ENCODE measurements at places on chromosomes 12 and 14.

GRCh38 chr12:105296116-105297089 is 34.1 kb upstream of the C12orf75 start:
- no peak for DNase-seq

GRCh38 chr12:30811966-30812365 is 57.2 kb upstream of the CAPRIN2 start:
- DNase-seq: no peak

DNA sequence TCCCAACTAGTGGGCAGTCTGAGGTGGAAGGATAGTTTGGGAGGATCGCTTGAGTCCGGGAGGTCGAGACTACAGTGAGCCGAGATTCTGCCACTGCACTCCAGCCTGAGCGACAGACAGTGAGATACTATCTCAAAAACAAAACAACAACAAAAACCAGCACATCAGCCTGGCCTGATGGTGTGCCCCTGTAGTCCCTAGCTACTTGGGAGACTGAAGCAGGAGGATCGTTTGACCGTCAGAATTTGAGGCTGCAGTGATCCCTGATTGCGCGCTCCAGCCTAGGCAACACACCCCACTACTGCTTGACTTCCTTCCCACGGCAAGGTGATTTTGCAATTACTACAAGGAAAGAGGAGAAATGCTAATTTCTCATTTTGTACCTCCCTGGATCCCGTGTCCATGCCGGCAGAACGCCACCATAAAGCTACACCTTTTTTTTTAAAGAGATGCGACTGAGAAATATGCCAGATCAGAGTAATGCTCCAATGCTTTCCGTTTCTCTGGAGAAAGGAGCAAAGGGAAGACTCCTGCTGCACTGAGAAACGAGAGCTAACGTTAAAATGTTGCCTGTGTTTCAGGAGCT is 672 bp upstream of the SCFD1 start:
- peak; percentile 79 for DNase-seq

GRCh38 chr12:46174061-46174662 is 94.7 kb downstream of the SLC38A1 start:
- DNase-seq: peak; percentile 17

DNA sequence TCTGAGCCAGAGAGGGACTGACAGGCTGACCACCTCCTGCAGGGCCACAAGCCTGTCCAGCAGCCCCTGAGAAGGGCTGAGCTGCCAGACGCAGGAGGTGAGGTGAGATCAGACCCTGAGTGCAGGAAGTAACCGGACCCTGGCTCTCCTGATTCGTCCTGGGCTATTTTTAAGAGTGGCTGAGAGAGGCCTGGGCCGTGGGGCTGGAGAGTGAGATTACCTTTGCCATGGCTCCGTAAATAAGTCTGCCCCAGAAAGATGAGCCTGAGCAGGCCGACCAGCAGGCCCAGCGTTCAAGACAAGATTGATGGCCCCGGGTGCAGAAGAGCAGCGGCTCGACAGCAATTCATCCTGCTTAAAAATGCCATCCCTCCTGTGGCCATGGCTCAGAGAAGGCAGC is 54.2 kb downstream of the SPTB start:
- DNase-seq: no peak

DNA sequence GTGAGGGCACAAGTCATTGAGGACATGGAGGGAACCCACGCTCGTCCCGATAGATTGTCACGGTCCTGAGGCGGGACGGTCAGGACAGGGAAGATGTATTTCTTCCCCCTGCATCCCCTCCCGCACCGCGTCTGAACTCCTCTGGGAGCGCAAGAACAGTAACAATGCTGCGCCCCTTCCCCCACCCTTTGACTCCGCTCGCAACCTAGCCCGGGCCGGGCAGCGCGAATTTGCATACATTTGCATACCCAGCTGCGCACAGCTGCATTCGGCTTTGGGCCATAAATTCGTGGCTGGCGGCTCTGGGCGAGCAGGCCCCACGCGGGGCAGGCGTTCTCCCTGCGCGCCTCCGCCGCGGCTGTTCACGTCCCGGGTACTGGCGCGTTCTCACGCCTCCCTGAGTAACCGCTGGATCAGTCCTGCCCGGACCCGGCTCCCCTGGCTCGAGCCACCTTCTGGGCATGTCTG is 29.0 kb upstream of the SMUG1 start:
- DNase-seq: no peak

- no peak for DNase-seq
These were observed 466.6 kb downstream of the EGLN3 start for GRCh38 chr14:33484264-33484663.

DNA sequence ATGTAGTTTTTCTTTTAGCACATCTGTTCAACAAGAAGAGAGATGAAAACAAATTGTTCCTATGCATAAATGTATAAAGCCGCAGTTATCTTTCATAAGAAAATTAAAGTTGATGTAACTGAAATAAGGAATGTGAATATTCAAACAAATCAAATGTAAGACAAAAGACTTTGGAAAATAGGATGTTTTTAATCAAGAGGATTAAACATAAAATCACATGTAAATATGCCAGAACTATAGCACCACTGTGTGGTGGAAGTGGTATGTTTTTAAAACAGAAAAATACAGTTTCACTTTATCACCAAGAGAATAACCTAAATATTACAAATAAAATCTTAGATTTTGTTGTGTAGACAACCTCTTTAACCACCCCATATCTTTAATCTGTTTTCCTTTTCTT is 40.4 kb downstream of the CAPS2 start:
- no peak for DNase-seq

Data from inflammatory macrophage (primary cell).